NCI-H146 (cell line): ENCODE measurements at places on chromosomes 11 and 22.

DNA sequence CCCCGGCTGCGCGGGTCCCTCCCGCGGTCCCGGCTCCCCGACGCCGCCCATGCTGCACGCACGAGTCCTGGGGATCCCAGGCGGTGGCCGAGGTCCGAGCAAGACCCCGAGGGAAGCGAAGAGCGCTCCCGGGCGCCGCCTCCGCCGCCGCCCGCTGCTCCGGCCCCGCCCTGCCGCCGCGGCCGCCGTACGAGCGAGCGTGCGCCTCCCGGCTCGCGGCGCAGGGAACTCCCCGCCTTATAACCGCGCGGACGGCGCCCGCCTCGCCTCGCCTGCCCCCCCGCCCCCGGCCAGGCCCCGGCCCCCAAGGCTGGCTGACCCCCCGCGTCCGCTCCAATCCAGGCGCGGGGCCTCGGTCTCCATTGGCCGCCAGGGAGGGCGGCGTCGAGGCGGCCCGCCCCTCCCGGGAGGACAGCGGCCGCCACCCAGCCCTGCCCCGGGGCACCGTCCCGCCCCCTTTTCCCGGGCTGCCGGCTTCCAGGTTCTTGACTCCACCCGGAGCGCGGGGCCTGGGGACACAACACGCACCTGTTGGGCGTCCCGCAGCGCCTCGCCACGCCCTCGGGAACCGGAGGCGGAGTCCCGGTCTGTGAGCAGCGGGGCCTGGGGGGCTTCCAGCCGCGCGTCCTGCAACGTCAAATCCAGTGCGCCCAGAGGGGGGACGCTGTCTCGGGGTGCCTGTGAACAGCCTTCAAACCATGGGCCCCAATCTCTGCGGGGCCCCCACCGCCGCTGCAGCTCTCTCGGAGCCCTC is at the start of gene FADS3:
FADS3 (minus strand) TSS at position 215 of the 754 bp plus-strand sequence; CDS start at position 51, 164 bp downstream.
- peak; percentile 95 for DNase-seq

DNA sequence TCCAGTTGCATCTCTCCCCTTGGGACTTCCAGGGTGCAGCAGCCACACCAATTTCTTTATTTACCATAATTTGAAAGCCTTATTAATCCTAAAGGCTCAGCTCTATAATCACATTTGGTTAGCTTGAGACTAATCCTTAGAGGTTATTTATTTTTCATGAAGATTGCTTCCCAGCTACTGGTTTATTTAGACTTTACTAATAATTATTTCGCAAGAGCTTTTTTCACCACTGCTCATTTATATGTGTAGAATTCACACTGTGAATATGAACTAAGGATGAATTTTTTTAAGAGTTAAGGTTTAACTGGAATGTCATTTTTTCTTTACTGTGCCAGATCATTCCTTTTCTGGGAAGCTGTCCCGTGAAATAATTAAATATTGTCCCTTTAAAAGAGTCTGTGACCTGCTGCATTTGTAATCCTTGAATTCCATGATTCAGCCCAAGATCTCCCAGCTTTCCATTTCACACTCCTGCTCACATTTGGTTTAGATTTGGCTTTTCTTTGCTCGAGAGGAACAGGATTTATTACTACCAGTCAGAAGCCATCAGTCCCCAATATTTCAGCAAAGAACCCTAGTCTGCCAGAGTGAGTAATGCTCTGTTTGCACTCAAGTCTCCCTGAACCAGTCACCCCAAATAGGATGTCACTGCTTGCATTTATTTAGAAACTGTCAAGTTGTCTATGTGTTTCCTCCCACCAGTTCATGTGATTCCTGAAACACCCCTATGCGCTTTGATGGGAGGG is 4.4 kb upstream of the CD44 start:
- DNase-seq, result no peak

- no peak for DNase-seq
These were observed 2.3 kb upstream of the RHOD start for GRCh38 chr11:67054346-67054835.

- no peak for DNase-seq
These were observed 27.1 kb upstream of the GRK2 start for GRCh38 chr11:67238894-67239782.

DNA sequence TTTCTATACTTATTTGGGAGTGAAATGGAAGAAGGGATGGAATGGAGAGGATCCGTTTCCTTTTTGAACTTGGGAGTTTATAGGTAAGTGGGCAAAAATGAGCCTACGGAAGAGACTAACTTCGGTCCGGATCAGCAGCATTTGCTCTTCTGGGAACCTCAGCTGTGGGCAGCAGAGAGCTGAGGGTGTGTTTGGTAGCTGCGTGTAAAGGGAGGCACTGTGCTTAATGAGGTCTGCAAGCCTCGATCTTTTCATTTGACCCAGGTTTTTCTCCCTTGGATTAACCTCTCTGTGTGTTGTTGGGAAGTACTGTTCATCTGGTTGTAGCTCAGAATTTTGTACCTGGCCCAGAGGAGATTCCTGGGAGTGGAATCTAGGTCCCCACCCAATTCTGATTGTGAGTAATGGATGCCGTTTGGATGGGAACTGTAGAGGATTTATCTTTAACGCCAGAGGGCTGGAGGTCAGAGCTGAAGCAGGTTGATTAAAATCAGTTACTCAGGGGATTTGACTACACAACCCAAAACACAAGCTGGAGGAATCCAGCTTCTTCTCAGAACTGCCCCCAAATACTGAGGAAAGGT is 201.6 kb upstream of the SORL1-AS1 start:
- DNase-seq, result no peak

DNA sequence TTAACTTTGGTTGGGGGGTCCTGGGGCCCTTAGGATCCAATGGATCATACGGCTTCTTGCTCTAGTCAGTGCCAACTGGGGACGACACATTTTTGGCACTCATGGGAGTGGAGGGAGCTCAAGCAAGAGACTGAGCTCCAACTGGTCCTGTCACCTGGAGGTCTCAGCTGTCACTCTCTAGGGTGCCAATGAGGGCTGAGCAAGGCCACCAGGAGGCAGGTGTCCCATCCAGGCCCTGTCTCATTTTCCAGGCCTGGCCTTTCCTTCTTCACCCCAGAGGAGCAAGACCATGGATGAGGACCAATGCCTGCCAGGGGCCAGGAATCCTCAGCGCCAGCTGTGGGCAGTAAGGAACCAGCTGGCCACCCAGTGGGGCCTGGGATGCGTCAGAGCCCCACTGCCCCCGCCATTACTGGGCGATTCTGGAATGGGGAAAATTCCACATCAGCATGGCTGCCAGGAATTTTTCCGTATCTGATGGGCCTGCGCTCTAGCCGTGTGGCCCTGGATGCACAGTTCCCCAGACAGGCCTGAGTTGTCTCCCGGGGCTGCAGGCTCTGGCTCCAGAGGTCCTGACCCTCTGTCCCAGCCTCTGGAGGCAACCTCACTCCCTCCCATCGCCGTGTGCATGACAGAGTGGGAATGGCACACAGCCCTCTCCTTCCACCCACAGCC is 669 bp upstream of the GAL3ST1 start:
- peak; percentile 20 for DNase-seq

GRCh38 chr11:74311352-74311926 is at the start of gene P4HA3:
P4HA3 (minus strand) TSS chr11:74311640; CDS start chr11:74311611, 29 bp downstream.
- DNase-seq, result peak; percentile 60

- DNase-seq, result no peak
These were observed 10.4 kb downstream of the MPZL3 start for GRCh38 chr11:118241764-118242098.

DNA sequence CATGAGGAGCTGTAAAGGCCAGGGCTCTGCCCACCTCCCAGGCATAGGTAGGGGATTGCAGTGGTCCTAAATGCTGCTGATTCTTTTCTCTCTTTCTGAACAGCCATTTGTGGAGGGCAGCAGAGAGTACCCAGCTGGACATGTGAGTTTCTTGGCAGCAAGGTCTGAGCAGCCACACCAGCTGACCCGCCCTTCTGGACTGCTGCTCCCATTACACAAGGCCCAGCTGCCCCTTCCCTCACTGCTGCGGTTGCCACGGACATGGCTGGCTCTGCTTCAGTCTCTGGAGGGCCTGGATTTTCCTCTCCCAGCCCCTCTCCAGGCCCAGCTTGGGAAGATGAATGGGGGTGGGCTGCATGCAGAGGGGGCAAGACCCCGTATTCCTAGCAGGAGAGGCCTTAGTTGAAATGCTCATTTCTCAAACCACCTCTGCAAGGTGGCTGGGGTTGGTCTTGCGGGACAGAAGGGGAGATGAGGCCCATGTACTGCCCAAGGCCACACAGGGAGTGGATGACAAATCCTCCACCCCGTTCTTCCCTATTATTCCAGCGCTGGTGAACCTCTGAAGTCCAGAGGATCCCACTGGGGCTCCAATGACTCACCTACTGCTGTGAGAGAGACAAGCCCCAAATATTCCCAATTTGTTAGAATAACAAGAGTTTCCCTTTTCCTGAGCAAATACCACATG is 4.6 kb downstream of the LGALS12 start:
- no peak for DNase-seq

DNA sequence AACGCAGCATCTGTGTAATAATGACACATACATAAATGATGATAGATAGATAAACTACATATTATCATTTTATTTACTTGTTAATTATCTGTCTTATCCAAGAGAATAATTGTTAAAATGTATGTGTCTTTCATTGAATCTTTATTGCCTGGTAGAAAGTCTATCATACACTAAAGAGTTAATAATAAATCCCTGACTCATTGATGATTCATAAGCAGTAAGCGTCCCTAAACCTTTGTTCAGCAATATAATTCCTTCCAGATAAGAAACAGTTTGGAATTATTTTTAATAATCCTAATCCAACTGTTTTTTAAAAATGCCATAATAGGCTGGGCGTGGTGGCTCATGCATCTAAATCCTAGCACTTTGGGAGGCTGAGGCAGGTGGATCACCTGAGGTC is 655.6 kb upstream of the CNTN5 start:
- no peak for DNase-seq

DNA sequence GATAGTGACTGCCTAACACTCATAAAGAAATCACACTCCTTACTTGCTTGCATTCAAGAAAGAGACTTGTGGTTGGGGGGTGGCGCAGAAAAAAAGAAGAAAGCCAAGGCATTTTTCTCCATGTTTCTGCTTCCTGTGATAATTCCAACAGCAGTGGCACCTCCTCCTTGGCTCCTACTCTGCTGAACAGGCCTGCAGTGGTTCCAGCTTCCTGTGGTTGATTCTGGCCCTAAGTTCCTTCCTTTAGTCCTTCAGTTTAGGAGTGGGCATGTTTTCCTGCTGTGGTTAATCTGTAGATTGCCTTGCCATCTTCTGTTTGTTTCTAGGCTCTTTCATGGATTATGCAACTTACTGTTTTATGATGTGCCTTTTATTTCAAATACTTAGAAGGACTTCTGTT is 940.4 kb downstream of the DLG2 start:
- no peak for DNase-seq

- DNase-seq, result no peak
These were observed 18.2 kb downstream of the GDPD5 start for GRCh38 chr11:75507571-75507970.

DNA sequence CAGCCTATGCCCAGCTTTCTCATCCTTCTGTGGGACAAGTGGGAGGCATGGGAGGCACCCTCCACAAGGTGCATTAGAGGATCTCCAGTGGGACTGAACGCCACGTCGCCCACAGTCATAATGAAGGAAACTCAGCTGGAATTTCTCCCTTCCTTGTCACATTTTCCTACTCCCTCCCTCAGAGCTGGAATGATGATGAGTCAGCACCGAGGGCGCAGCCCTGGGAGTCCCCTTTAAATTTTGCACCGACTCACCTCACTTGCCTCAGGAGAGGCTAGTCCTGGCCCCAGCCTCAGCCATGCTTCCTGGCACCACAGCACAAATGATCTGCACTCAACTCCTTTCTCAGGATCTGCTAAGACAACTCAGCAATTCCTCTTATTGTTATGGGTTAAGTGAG is 34.3 kb downstream of the DBX1 start:
- no peak for DNase-seq

DNA sequence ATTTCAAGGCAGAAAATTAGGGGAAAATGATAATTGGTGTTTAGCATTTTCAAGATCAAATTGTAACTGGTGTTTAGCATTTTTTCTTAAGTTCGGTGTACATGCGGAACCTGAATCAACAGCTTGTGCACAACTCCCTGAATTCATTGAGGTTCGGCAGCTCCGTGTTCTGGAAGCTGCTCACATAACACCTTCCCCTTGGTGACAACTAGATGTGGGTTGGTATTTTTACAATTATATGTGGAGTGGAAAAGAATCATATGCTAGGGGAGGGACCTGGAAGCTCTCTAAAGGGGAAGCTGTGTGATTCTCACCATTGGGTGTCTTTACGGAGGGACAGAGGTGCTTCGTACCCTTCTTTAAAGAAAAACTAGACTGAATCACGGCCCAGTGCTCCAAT is 199.0 kb upstream of the MTNR1B start:
- no peak for DNase-seq

GRCh38 chr22:40007853-40008710 is 13.3 kb downstream of the FAM83F start:
- DNase-seq, result no peak

DNA sequence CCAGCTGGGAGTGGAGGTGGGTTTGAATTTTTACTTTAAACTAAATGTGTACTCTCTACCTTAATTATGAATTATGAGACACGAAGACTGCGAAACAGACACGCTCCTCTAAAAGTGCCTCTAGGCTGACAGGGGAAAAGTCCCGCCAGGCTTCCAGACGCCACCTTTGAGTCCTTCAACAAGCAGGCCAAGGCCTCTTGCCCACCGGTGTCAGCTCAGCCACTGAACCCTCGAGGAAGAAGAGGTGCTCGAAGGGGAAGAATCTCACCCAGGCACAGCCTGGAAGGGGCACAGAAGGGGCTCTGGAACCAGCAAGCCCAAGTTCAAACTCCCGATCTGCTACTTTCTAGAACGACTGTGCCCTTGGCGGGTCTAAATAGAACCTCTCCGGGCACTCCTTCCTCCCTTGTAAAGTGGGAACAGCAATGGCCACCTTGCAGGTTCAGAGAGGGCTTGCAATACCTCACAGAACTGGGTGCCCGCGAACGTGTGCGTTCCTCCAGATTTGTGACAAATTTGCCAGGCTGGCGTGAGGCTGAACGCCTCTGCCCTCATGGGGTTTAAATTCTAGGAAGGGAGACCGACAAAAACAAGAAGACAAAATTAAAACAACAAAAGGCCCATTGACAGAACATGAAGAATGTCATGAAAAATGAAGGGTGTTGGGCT is 158.5 kb upstream of the GRK3 start:
- no peak for DNase-seq

GRCh38 chr11:28464252-28464867 is 356.2 kb downstream of the METTL15 start:
- DNase-seq, result no peak

GRCh38 chr11:19970944-19971343 is 189.3 kb downstream of the DBX1 start:
- no peak for DNase-seq

GRCh38 chr11:62702246-62702645 is 5.0 kb downstream of the BSCL2 start:
- DNase-seq, result no peak

DNA sequence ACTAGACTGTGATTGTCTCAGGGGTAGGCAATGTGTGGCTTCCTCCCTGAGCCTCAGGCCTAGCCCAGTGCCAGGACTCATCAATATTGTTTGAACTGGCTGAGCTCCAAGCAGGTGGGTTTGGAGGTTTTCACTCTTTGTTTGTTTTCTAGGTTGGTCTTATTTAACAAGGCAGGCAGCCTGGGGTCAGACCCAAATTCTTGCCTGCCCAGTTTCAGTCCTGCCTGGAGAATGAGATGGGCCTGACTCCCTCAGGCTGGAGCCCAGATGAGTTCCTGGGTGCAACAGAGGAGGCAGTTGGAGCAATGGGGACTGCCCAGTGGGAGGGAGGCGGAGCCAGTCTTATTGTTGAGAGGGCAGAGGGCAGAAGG is 28.3 kb upstream of the TP53I11 start:
- peak; percentile 98 for DNase-seq

- DNase-seq, result no peak
These were observed 2.4 kb downstream of the C22orf15 start for GRCh38 chr22:23764899-23765881.
